GM20000 (cell line): ENCODE measurements at places on chromosomes 7 and 10.

DNA sequence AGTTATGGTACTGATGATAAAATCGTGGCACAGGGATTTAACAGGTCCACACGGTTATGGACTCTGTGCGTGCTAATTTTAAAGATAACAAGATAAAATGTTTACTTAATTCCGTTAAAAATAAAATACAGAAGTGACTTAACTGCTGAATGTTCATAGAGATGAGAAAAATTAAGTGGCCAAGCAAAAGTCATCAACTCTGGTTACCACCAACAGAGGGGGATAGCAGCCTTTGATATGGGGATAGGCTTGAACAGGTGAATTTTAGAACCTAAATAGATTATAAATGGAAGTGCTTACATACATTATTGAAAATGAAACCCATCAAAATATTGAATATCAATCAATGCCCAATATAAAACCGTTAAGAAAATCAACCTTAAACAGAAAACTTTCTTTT is 245.0 kb downstream of the WDR37 start:
- no peak for DNase-seq

DNA sequence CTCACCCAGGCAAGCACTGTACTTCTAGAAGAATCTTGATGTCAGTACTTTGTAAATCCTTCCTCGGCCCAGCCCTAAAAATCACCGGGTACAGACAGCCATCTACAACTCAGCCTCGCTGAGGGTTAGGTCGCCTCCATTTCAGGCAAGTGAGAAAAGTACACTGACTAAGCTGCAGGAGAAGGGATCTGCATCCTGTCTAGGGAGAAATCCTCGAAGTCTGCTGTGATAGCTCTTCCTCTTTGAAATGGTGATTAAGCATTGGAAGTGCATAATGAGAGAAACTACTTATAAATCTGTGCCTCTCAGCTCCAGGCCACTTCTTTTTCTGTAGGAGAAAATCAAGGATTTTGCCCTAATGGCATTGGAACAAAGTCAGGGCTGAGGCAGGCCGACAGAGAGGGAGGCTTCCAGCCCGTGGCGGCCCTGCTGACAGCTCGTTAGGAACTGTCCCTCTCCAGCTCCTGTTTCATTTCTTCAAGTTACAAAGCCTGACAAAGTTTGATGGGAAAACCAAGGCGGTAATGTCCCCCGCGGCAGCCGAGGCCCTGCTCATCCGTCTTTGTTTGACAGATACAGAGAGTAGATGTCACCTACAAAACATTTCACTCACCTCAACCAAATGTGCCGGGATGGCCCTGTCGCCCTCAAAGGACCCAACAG is 14.1 kb upstream of the GOT1 start:
- no peak for DNase-seq

DNA sequence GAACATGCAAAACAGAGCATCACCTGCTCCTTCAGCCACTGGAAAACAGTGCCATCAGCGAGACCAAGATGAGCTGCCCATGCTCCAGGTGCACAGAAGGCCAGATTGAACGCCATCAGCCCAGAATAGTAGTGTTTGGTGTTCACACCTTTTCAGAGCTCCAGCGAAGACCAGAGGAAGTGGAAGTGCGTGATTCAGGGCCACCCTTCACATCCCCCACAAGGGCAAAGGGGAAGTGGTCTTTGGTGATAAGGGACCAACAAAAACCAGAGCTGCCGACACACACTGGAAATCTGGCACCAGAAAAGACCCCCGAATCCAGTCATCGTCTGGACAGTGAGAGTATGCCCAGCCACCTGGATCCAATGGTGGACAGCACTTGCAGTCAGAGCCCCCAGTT is 29.5 kb upstream of the TMEM72 start:
- no peak for DNase-seq

- DNase-seq: no peak
These were observed 93.8 kb upstream of the CNTNAP2 start for GRCh38 chr7:146022776-146023175.

DNA sequence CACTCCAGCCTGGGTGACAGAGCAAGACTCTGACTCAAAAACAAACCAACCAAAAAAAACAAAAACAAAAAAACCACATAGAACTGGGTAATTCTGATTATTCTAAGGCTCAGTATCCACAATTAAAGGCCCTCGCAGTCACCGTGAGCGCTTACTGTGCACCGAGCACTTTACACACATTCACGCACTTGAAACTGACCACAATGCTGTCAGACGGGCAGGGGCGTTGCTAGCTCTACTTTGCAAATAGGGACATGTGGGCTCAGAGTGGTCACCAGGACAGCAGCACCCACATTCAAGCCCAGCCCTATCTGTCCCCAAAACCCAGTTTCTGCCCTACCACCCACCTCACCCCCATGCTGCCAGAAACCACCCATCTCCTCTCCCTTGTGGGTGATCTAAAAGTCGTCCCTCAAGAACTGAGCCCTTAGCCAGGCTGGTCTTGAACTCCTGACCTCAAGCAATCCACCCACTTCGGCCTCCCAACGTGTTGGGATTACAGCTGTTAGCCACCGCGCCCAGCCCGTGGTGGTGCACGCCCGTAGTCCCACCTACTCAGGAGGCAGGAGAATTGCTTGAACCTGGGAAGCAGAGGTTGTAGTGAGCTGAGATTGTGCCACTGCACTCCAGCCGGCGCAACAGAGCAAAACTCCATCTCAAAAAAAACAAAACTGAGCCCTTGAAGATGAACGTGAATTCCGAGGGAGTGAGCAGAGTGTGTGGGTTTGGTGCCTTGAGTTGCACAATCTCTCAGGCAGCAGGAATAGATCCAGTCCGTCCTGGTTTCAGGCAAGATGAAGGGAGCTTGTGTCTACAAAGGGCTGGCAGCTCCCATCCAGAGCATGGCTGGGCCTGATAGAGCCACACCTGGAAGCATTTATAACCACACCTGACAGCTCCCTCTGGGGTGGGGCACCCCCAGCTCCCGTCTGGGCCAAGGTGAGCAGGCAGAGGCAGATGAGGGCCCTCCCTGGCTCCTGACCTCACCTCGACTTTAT is 5.4 kb upstream of the HSPB1 start:
- no peak for DNase-seq

- DNase-seq: no peak
These were observed 886.4 kb upstream of the LRRN3 start for GRCh38 chr7:110204527-110204926.

GRCh38 chr7:80785961-80786536 is 132.8 kb downstream of the SEMA3C start:
- DNase-seq: no peak

- no peak for DNase-seq
These were observed 98.5 kb upstream of the RAB11FIP2 start for GRCh38 chr10:118145256-118145655.

GRCh38 chr7:134854816-134855215 is 75.4 kb downstream of the CALD1 start:
- DNase-seq: no peak

- no peak for DNase-seq
These were observed 25.6 kb downstream of the CDK14 start for GRCh38 chr7:90621747-90622140.

GRCh38 chr10:85614566-85614965 is 752.0 kb downstream of the GRID1 start:
- DNase-seq: no peak

- no peak for DNase-seq
These were observed 22.1 kb downstream of the STAMBPL1 start for GRCh38 chr10:88901984-88902789.

- DNase-seq: peak; percentile 6
These were observed 280.5 kb downstream of the KCND2 start for GRCh38 chr7:120553491-120553890.

DNA sequence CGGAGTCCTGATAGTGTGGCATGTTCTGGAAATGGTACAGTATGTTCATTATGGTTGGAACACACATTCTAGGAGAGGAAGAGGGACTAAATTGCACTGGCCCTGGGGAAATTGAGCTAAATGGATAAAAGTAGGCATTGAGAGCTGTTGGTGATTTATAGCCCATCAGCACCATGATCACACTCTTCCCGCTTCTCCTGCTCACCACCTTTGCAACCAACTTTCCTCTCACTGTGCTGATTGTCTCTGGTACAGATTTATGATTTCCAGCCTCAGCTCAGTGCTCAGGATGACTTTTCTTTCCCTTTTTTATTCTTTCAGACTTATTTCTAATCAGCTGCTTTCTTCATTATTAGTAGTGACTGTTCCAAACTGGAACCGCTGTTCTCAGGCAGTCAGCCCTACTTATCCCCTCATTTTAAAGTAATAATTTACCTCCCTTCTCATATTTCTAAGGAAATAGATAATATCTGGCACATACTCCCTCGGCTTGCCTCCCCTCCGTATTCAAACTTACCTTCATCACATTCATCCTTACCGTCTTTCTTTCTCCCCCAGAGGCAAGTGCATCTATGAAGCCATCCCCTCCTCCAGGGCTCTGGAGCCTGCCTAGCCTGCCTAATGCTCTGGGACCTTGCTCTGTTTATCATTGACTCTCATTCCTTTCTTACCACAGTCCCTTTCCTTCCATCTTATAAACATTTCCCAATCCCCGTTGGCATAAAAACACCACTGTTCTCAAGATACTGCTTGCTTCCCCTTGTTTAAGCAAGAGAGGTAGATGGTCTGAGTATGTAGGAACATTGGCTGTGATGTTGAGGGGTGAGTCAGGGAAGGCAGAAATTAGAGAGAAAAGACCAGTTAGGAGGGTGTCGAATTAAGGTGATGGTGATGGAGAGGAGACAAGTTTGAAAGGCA is 51.6 kb upstream of the RPA3 start:
- no peak for DNase-seq

DNA sequence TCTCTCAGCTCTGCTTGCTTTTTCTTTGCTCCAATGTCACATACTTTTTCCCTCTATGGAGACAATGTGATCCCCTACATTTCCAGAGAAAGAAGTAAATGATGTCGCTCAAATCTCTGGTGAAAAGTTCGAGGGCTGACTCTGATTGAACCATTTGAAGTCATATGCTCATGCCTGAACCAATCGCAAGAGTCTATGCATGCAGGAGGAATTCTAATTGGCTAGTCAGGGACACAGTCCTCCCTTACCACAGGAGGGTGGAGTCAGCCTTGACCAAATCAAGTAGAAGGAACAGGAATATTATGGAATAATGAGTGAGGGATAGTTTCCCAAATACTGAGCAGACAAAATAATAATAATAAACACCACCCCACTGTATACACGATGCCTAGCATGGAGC is 96.8 kb downstream of the PRLHR start:
- no peak for DNase-seq

DNA sequence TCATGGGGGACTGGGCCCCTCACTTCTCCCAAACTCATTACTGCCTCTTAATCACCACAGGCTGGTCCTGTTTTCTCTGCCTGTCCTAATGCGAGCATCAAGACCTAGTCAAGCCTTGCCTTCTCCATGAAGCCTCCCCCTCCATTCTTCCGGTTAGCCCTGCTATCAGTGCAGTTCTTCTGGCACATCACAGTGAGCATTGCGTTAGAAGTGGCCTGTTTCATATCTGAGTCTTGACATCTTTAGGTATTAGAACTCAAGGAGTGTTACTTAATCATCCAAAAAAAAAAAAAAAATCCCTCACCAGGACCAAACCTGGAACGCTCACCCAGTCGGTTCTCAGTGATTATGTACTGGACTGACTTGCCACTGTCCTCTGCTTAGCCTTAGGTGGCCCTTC is 17.4 kb downstream of the SNX10 start:
- no peak for DNase-seq

- no peak for DNase-seq
These were observed 36.0 kb upstream of the DNAJB12 start for GRCh38 chr10:72390764-72391163.

DNA sequence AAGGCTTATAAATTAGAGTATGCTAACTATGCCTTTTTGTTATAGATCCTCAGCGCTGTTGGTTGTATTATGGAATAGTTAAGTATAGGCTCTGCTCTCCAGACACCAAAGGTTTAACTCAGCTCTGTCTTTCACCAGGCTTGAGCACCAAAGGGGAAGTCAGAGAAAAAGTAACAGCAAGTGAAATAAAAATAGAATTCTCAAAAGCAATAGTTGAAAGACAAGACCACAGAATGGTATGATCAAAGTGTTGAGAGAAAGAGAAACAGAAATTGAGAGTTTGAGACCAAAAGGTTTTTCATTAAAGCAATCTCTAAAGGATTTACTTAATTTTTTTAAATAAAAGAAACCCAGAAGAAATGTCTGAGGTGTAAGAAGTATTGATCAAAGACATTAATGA is 529.8 kb upstream of the C7orf33 start:
- DNase-seq: peak; percentile 16

- DNase-seq: no peak
These were observed 76.7 kb downstream of the ETV1 start for GRCh38 chr7:13912715-13913278.

- DNase-seq: no peak
These were observed 6.9 kb downstream of the PDGFA start for GRCh38 chr7:512541-513311.

GRCh38 chr7:37230221-37230620 is 218.4 kb downstream of the ELMO1 start:
- DNase-seq: no peak

GRCh38 chr7:140247559-140247958 is 70.8 kb upstream of the KDM7A start:
- DNase-seq: no peak

GRCh38 chr7:108629651-108630400 is 60.2 kb downstream of the DNAJB9 start:
- no peak for DNase-seq

DNA sequence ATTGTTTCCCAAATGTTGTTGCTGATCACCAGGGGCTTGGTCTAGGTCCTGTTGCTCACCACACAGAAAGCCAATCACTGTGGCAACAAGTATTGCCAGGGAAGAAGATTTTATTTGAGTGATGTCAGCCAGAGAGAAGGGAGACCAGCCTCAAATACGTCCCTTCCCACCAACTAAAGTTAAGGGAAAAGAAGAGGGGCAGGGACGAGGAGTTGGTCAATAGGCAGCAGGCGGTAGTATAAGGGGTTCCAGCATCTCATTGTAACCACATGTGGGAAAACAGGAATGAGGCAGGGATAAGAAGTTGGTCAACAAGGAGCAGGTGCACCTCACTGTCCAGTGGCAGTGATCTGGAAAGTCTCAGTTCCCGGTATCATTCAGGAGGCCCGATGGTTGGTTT is 138.9 kb upstream of the KCNMA1 start:
- DNase-seq: no peak
